ENCODE measurements at places on chromosomes 4 and X.

DNA sequence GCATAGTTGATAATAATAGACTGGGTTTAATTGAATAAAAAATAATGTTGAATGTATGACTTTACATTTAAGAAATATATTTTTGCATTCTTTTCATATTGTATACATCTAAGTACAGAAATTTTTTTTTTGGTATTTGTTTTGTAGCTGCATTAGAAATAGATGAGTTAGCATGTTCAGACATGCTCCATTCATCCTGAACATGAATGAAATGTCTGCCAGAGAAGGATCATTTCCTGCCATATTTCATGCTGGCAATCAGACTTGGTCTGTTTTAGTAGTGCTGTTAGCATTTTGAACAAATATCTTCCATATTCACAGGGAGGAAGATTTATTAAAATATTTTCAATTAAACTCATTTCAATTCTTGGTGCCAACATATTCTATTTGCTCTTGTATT is 98.9 kb downstream of the FRMPD4 start:
- DNase-seq = no peak

DNA sequence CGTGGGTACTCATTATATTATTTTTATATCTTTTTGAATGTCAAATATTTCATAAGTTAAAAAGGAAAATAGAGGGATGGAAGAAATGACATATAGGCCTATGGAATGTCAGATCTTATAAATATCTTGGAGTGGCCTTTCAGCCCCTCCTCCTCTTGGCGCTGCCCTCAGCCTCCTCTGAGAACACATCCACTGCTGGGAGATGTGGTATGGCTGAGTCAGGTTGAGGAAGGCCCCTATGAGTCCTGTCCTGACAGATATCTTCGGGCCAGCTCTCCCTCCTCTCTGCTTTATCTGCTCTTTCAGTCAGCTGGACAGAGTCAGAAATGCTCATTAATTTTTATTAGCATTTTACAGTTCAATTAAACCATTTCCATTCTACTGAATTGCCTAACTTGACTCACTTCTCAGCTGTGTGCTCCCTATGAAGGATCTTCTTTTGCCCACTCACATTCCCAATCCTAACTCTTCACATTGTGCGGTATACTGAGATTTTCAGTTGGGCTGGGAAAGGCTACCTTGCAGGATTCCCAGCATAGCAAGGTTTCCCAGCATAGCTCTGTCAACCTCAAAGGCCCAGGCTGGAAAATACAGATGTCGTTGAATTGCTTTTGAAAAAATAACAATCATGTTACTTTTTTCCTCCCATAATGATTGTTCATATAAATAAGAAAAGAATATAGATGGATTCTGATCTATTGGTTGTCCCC is 128.0 kb downstream of the ARHGEF9 start:
- DNase-seq = no peak

- DNase-seq = no peak
These were observed 302.1 kb downstream of the KCTD8 start for GRCh38 chr4:44146516-44146915.

- DNase-seq = no peak
These were observed 198.9 kb upstream of the ARSJ start for GRCh38 chr4:114178392-114178791.

DNA sequence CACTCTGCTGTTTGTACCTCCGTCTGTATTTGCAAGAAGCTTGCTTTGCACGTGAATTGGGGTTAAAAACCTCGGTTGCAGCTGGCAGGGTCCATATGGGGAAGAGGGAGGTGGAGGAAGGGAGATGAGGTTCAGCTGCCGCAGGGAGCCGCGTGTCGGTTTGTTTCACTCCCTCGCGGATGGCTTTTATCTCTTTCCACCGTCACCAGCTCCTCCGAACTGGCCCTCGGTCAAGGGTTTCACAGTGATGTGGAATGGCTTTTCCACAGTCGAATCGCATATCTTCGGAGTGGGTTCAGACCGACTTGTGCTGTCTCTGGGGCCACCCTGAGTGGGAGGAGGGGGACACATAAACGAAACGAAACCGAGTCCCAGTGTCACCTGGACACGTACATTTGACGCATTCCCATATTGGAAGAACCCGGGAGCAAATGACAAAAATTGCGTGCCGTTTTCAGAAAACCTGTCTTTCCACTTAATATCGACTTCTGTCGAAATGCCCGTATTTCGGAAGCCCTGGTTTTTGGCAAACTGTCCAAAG is 929 bp downstream of the ZBTB33 start:
- no peak for DNase-seq

- DNase-seq = no peak
These were observed 65.9 kb upstream of the MAOA start for GRCh38 chrX:43590150-43590549.

- no peak for DNase-seq
These were observed 212.8 kb downstream of the GPAT3 start for GRCh38 chr4:83748711-83749110.

- DNase-seq = no peak
These were observed 36.8 kb downstream of the NSD2 start for GRCh38 chr4:1907848-1908525.

GRCh38 chrX:5644776-5645175 is 583.9 kb downstream of the NLGN4X start:
- no peak for DNase-seq

GRCh38 chr4:129167640-129168260 is 71.8 kb downstream of the C4orf33 start:
- DNase-seq = no peak
